Stimulated activated CD4-positive, alpha-beta T cell treated with anti-CD3 and anti-CD28 coated beads, Interleukin-1b, Interleukin-23, amount 100 ng/mL, for 1 hour (primary cell): ENCODE measurements at places on chromosomes 5 and 9.

GRCh38 chr9:115980502-115980901, 173.1 kb upstream of the PAPPA start:
- DNase-seq, result no peak

DNA sequence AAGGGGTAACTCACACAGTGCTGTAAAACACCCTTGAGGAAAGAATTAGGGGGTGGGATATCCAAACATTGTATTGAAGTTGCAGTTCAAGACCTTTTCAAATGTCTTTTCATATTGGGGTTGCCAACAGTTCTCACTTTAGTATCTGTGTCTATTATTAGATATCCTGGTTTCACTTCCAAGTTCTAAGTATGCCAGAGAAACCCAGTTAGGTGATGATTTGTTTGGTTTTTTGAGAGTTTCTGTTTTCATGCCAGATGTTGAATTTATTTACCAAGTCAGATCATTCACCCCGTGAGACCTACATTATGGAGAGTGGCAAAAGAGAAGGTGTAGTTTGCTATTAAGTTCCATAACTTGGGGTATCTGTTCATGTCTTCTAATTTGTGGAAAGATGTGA, 64.5 kb downstream of the C9orf152 start:
- no peak for DNase-seq

DNA sequence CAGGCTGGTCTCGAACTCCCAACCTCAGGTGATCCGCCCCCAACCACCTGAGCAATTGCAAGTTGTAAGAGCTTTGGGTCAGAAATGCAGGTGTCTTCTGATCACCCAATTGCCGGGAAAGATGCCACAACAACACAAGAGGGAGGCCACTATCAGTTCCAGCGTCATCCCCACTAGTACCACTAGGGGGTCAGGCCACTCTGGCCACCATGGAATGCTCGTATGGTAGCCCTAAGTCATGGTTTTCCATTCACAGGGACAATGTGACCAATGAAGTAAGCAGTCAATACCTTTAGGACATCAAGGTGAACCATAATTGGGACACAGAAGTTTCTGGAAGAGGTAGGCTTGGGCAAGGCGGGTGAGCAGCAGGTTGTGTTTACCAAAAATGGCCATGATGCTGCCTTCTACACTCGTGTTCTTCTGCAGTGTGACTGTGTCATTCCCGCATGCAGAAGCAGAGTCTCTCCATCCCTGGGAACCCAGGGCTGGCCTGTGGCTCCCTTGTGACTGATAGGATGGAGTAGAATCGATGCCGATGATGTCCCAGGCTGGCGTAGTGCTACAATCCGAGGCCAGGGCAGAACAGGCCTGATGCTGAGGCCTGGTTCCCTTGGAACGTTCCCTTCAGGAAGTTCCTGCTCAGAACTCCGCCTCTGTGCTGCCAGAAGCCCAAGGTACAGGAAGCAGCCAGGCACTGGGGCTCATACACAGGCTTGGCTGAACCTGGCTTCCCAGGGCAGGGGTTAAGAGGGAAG, 42.2 kb upstream of the ANKRD33B start:
- no peak for DNase-seq

GRCh38 chr5:177440211-177440989, 6.2 kb upstream of the PRR7 start:
- DNase-seq, result no peak

DNA sequence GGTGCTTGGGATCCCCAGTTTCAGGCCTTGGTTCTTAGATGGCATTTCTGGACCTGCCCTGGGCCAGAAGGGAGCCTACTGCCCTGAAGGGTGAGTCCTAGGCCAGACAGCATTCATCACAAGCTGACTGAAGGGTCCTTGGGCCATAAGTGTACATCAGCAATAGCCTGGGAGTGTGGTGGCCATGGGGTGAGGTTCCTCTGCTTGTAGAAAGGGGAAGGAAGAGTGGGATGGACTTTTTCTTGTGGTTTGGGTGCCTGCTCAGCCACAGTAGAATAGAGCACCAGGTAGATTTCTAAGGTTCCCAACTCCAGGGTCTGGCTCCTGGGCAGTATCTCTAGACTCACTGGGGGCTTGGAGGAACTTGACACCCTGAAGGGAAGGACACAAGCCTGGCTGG, 95.2 kb upstream of the PHF24 start:
- DNase-seq, result no peak

DNA sequence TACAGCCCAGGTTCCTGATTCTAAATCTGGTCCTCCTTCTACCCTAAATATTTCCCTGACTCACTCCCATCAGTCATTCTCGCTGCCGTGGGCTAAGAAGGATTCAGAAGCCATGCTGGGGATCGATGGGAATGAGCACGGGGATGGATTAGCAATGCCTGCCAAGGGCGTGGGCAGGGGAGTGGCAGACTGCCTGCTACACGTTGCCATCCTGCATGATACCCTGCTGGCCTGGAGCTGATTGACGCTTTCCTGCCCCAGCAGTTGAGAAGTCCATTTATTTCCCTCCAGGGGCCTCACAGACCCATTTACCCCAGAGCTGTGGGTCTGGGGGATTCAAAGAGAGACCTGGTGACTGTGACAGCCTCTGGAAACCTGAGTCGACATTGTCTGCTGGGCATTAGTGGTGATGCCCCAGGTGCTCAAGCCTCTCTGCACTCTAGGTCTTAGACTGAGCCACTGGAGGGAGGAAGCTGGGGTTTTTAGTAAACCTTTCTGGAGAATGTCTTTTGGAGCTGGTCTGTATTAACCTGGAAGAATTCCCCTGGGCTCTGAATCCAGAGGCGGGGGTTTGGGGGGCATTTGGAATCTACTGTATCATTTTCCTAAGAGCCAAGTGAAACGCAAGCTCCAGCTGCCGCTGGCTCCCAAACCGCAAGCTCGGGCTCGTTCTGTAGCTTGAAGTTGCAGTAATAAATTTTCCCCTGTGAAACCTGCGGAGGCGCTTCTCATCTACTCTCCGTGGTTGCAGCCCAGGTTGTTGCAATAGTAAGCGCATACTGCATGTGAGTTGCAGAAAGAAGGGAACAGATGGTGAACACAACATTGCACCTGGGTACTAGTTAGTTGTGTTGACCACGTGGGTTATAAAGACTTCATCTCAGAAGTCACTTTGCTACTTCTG, 76.3 kb upstream of the RAPGEF1 start:
- no peak for DNase-seq

GRCh38 chr9:113376634-113377567, at the start of gene HDHD3:
Gene HDHD3, minus strand, starts transcription at chr9:113376986. Its CDS starts 2,632 bp downstream, at chr9:113374354.
- DNase-seq, result peak; percentile 38

DNA sequence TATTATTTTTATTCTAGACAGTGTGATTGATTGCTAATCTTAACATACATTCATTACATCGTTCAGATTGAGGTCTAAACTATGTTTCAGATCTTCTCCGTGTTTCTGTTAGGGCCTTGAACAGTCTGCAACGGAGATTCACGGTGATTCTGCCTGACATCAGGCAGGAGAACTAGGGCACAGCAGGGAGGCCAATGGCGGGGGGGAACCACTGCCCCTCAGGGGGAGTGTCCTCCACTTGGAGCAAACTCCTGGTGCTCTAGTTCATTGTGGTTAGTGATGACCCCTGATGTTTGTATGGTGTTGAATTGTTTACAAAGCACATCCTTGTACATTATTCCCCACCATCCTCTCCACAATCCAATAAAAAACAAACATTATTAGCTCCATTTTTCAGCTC, 173.5 kb downstream of the ZNF608 start:
- DNase-seq, result no peak

DNA sequence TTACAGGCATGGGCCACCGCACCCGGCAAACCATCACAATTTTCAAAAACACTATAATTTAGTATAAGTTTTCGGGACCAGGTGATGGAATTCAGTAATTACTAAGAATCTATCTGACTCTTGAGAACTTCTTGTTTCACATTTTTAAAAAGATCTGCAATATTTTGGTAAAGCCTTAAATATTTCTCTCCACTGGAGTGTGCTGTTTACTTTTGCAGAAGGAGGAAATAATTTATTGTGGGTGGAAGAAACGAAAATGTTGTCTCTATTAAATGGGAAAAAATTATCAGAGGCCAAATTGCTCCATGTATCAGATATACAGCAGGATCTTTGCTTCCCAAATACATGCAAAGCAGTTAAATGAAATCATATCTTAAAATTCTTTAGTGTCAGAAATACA, 566.8 kb upstream of the CYLC2 start:
- DNase-seq, result no peak

DNA sequence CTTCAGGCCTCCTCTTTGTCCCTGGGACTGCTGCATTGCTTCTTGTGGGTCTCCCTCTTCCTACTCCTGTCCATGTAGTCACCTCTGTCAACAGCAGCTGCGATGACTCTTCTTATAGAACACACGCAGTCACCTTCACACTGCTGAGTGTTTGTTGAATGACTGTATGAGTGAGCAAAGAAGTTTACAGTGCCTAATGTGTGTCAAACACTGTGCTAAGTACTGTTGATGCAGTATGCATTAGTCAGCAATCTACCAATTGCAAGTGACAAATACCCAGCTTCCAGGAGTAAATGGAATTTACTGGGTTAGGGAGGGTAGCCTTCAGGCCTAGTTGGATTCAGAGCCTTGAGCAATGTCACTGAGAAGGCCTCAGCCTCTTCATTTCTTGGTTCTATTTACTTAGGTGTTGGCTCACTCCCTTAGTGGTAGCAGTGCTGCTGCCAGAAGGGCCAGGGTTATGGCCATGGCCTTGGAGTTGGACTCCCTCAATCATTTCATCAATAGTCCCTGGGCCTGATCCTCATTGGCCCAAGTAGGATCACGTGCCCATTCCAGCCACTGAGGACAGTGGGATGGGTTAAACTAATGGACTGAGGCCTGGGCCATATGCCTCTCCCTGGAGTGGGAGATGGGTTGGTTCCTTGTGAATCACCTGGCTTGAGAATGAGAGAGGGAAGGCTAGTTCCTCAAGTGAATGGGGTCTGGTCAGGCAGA, 93.5 kb downstream of the RGS3 start:
- DNase-seq, result no peak

GRCh38 chr5:172941067-172941516, 18.1 kb upstream of the RPL26L1 start:
- no peak for DNase-seq

DNA sequence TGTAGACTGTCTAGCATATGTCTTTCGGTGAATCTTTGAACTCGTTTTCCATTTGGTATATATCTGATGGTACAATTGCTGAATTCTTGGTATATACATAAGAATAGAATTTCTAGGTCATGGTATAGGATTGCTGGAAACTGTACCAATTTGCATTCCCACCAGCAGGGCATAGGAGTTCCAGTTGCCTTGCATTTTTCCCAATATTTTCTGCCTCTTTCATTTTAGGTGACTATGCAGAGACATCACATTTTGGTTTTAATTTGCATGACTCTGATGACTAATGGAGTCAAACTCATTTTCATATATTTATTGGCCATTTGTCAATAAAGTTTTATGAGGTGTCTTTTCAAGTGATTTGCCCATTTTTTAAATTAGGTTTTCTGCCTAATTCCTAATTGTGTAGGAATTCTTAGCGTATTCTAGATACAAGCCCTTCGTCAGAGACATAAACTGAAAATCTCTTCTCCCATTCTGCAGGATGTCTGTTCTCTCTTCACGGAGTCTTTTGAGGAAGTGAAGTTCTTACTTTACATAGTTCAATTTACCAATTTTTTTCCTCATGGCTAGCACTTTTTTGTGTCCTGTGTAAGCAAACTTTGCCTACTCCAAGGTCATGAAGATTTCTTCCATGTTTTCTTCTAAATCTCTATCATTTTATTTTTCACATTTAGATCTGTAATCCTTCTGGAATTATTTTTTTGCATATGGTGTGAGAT, 28.9 kb upstream of the PDCD1LG2 start:
- DNase-seq, result no peak

- DNase-seq, result no peak
Measured at GRCh38 chr9:127637322-127637847, 25.3 kb downstream of the STXBP1 start.

GRCh38 chr5:154493274-154493673, 15.2 kb upstream of the HAND1 start:
- DNase-seq, result no peak

DNA sequence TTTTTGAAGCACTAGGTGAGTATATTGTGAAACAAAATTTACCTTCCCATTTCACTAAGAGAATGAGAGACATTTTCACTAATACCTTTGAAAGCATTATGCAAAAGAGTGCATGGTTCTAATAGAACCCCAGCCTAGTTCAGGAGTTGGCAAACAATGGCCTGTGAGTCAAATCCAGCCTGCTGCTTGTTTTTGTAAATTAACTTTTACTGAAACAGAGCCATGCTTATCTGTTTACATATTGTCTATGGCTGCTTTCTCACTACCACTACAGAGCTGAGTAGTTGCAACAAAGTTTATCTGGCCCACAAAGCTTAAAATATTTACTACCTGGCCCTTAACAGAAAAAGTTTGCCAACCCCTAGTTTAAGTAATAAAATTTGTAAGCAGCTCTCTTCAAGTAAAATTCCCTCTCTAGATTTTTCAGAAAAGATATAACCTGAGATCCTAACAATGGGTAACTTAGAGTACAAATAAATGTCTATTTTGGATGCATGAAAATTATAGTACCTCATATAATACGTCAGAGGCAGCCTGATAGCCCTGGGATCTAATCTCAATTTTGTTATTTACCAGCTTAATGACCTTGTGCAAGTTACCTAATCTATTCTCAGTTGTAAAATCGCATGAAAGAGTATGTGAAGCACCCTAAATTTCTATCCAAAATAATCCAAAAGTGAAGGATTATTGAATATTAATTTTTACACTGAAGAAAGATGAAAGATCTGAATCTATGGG, 50.7 kb upstream of the ARL15 start:
- DNase-seq, result no peak

DNA sequence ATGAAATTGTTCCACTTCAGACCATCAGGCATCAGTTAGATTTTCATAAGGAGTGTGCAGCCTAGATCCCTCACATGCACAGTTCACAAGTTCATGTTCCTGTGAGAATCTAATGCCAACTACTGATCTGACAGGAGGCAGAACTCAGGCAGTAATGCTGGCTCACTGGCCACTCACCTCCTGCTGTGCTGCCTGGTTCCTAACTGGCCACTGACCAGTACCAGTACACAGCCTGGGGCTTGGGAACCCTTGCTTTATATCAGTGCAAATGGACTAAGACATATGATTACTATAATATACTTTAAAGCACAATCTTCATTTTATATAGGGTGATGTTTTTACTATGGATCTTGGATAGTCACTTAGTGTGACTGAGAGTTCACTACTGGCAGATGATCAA, 259.2 kb downstream of the SLCO4C1 start:
- no peak for DNase-seq

GRCh38 chr9:84955971-84956370, 286.4 kb downstream of the NTRK2 start:
- DNase-seq, result no peak

GRCh38 chr5:79955356-79955895, 35.6 kb downstream of the MTX3 start:
- DNase-seq, result no peak

DNA sequence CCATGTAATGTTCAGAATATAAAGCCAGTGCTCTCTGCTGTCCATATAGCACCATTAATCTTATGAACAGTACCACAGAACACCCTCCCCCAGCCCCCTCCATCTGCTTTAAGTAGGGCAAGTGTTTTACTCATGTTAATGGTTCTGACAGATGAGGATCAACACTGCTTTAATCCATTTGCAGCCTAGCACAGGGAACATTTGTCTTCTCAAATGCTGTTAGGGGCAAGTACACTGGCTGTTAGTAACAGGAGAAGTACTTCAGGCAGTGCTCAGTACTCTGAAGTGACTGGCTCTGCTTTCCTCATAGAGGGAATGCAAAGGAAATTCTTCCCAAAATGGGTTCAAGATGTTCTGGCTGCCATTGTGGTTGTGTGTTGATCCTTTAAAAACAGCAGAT, 202.6 kb downstream of the DCP2 start:
- DNase-seq, result no peak
